ENCODE measurements at places on chromosomes 3 and 15. TPM values are rescaled to one million over a fixed set of nuclear protein-coding genes. Genes with fewer than 3 reads are reported as not detected.

The WDR93 gene
- 0.13 TPM for total RNA-seq

The SPINK8 gene
- not detected for total RNA-seq

The RARRES1 gene
- 9.2 TPM for total RNA-seq

The SERINC4 gene
- total RNA-seq, result 0.08 TPM

The ATP13A5 gene
- total RNA-seq, result not detected

The VEPH1 gene
- 0.13 TPM for total RNA-seq

The NLGN1 gene
- not detected for total RNA-seq

The SI gene
- total RNA-seq, result not detected

The GOLGA6B gene
- not detected for total RNA-seq

The PCOLCE2 gene
- 29.0 TPM for total RNA-seq

The SLC9A9 gene
- 0.29 TPM for total RNA-seq

The CEP152 gene
- total RNA-seq, result 4.2 TPM

The SLC22A13 gene
- 0.13 TPM for total RNA-seq

The SPTSSB gene
- not detected for total RNA-seq

The NPAP1 gene
- total RNA-seq, result not detected

The CHRD gene
- 0.48 TPM for total RNA-seq

The LRTM1 gene
- not detected for total RNA-seq

The B3GNT5 gene
- total RNA-seq, result 29.3 TPM

The PTPRG gene
- total RNA-seq, result 2.8 TPM

The VPS8 gene
- total RNA-seq, result 11.0 TPM

The KBTBD13 gene
- total RNA-seq, result not detected

The METTL6 gene
- 25.3 TPM for total RNA-seq

The CCDC9B gene
- total RNA-seq, result 20.2 TPM

The TAGLN3 gene
- total RNA-seq, result not detected

The THOC7 gene
- 58.1 TPM for total RNA-seq

The ALCAM gene
- 50.4 TPM for total RNA-seq

The MESD gene
- 37.5 TPM for total RNA-seq

The GHSR gene
- total RNA-seq, result not detected

The MESP2 gene
- 0.54 TPM for total RNA-seq

The PCSK6 gene
- total RNA-seq, result 12.7 TPM

The GOLGA6D gene
- total RNA-seq, result 0.03 TPM

The DPH3 gene
- total RNA-seq, result 25.5 TPM

The ROPN1 gene
- not detected for total RNA-seq

The GAP43 gene
- total RNA-seq, result not detected

The ENTPD3 gene
- 0.04 TPM for total RNA-seq

The ITIH4 gene
- total RNA-seq, result 0.71 TPM

The LRIG1 gene
- 4.2 TPM for total RNA-seq

The PLSCR4 gene
- 6.5 TPM for total RNA-seq

The LDHAL6B gene
- not detected for total RNA-seq

The POTEB gene
- total RNA-seq, result not detected

The GOLGA8Q gene
- total RNA-seq, result 0.18 TPM

The HIGD2B gene
- not detected for total RNA-seq

The IGF2BP2 gene
- total RNA-seq, result 11.4 TPM

The ANKRD63 gene
- 0.54 TPM for total RNA-seq

The STAB1 gene
- total RNA-seq, result 0.05 TPM

The SCG5 gene
- 2.4 TPM for total RNA-seq

The CDHR4 gene
- 0.44 TPM for total RNA-seq

The ADAMTS17 gene
- total RNA-seq, result 0.28 TPM

The GPR149 gene
- not detected for total RNA-seq

The COX5A gene
- total RNA-seq, result 505 TPM
